ENCODE measurements at places on chromosomes 5 and 9.
A peak's percentile ranks its signal among the peaks of the same experiment; 100 is the strongest.

- no peak for DNase-seq
These were observed 41.3 kb downstream of the VPS13A start for GRCh38 chr9:77218612-77219011.

GRCh38 chr5:15524712-15525111, 24.7 kb downstream of the FBXL7 start:
- no peak for DNase-seq

GRCh38 chr9:135482015-135482754, 2.6 kb downstream of the PPP1R26 start:
- DNase-seq, result no peak

DNA sequence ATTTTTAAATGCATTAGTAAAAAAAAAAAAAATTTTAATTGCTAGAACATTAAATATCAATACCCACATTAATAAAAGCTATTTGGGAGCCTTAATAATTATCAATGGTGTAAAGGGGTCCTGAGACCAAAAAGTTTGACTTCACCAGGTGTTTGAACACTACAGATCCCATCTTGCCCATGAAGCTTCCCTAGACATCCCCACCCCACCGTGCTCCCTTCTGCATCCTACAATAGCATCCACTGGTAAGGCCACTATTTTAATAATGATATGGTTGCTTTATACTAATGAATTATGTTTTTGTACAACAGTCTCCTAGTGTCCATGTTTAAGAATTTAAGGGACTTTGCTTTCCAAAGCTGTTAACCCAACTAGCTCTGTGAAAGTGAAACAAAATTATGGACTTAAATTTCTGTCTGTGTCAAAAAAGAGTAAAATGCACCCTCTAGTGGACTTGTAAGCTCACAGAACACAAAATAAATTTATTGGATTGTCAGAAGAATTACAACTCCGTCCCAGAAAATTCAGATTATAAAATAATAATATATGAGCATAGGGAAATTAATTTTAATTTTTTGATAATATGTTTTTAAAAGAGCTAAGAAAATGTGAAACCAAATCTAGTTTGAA, 76.0 kb downstream of the ARL15 start:
- DNase-seq, result no peak

DNA sequence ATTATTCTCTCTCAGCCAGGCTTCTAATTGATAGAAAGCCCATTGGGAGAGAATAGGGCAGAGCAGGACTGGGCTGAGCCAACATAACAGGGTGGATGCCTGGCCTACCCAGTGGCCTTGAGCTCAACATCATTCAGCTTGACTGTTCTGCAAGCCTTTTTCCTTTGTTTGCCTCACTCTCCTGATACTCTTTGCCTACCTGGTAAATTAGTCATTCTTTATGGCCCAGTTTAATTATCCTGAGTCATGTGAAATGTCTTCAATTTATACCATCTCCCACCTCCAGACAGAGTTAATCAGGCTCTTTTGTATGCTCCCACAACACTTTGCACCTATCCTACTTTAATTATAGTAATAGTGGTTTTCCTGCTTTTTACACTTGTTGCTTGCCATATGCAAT, 13.6 kb downstream of the GLRA1 start:
- no peak for DNase-seq

DNA sequence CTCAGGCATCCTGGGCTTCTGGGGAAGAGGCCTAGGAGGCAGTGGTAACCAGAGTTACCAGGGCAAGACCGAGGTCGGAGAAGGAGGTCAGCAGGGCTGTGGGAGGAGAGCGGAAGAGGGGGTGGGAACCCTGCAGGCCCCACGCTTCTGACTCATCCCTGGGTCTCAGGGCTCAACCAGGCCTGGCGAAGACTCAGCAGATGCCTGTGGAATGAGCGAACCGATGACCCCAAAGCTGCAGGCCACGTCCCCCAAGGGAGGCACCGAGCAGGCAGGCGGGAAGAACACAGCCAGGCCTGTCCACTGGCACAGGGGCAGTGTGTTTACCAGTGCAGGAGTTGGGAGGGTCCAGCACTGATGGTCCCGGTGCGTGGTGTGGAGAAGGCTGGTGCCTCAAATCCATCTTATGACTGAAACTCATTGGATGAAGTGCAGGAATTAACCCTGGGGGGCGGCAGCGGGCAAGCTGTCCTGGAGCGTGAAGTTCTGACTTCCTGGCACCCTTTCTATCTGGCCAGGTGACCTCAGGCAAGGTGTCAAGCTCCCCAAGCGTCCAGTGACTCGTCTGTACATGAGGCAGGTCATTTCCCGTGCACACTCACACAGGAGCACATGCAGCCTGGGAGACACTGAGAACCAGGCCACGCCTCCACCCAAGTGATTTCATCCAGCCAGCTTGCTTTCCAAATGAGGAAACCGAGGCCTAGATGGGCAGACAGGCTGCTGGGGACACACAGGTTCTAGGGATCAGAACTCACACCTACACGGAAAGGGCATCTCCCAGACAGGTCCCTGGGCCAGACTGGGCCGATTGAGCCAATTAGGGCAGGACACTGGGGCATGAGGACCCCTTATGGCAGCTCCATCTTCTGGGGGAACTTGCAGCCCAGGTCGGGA, 69.1 kb downstream of the ADAMTS2 start:
- peak; percentile 85 for DNase-seq

DNA sequence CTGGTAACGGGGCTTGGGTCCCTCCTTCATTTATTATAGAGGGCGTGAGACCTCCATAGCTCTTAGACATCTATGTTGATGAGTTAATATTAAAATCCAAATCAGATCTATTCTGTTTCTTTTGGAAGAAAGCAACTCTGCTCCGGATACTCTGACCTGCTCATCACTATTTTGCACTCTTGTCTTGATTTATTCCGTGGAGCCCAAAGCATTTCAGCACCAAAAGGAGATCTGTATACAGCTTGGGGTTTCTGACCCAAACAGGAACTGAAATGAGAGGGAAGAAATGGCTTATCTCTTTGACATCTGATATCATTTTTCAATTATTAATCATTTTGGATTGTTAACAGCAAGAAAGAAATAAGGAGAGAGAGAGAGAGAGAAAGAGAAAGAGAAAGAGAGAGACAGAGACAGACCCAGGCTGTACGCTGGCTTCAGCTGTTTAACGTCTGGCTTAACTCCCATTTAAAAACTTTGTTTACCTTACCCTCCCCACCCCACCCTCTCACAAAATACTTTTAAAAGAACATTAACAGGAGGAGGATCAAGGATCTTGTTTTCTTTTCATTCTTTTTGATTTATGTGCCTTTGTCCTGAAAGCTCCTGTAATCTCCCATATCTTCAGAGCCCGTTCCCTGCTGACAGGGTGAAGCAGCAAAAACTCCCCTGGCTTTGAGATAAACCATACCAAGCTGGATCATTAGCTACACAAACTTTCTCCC, 231.4 kb upstream of the TUT7 start:
- no peak for DNase-seq

Measured in Right ventricle myocardium inferior (tissue), 1 donor.